ENCODE measurements at places on chromosomes 7 and 10.

GRCh38 chr7:21547501-21547900 is 4.7 kb downstream of the DNAH11 start:
- no peak for DNase-seq

DNA sequence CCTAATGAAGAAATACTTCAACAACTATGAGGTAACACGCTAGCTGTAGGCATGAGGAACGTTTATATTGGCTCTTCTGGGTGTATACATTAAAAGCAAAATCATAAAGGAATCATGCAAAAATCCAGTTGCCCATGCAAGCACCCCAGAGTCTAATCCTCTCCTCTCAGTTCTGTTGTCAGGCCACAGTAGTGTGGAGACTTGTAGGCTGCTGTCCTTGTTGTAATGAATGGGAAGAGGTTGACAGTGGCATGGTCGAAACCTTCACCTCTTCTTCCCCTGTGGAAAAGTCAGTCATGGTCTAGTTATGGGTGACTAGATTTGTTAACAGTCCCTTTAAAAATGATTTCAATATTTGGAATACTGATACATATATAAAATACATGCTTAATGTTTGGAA is 121.3 kb downstream of the CNOT4 start:
- DNase-seq = no peak

- no peak for DNase-seq
Observed at GRCh38 chr7:159023206-159023605, 121.5 kb downstream of the VIPR2 start.

DNA sequence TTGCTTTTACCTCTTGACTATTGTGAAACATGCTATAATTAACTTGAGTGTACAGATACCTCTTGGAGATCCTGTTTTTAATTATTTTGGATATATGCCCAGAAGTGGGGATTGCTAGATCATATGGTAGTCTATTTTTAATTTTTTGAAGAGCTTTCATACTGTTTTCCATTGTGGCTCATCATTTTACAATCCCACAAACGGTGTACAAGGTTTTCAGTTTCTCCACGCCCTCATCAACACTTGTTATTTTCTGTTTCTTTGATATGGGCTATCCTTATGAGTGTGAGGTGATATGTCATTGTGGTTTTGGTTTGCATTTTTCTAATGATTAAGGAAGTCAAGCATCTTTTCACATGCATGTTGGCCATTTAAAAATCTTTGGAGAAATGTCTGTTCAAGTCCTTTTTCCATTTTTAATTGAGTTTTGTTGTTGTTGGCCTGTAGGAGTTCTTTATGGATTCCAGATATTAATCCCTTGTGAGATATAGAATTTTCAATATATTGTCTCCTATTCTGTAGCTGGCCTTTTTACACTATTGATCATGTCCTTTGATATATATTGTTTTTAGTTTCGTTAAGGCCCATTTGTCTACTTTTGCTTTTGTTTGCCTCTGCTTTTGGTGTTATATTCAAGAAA is 7.5 kb downstream of the AGK start:
- peak; percentile 96 for DNase-seq

GRCh38 chr7:116942504-116942903 is 10.8 kb upstream of the ST7 start:
- DNase-seq = no peak

DNA sequence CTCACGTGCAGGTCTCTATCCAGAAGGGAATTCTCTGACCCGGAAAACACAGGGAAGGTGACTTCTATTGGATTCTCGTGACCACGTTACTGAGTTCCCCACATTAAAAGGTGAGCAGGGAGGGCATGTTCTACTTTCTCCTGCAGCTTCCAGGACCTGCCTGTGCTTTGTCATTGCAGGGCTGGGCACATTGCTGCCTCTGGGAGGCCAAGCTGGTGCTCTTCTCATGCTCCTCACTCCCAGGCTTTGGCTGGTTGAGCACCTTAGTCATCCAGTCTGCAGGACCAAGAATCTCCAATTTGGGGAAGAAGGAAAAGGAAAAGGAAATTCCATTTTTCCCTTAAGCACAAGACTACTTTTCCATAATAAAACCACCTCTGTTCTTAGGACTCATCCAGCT is 86.5 kb upstream of the TMEM72 start:
- no peak for DNase-seq

DNA sequence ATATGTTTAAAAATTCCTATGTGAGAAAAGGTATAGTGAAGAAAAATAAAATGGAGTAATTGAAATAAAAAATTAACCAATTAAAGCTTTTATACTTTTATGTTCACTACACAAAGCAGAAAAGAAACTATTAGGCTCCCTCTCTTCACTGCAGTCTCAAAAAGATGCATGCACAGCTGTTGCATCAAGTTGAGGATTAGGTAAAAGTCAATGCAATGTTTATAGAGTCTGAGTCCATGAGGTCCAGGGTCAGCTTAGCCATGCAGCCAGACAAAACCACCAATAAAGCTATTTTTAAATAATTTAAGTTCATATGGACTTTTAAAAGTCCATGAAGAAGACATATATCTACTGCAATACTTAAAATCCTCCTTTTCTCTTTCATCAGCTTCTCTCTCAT is 31.1 kb upstream of the ING3 start:
- DNase-seq = no peak

GRCh38 chr10:17655009-17655408 is 11.1 kb downstream of the STAM start:
- no peak for DNase-seq

DNA sequence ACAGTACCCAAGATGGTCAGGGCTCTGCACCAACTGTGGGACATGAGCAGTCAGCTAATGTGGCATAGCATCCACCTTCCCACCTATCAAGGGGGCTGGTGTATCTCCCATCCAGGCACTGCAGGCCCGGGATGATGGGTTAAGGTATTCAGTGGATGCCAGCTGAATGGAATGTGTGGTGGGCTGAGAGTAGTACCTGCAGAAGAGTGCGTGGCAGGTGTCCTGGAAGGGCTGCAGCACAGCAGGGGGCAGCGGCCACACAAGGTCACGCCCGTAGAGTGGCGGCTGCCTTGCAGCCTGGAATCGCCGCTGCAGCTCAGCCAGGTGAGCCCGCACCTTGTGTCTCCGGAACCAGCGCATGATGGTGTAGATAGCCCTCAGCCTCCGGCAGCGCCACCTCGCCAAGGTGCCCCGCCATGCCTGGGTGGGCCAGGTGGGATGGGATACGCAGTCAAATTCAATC is 13.3 kb downstream of the MYO1G start:
- no peak for DNase-seq

DNA sequence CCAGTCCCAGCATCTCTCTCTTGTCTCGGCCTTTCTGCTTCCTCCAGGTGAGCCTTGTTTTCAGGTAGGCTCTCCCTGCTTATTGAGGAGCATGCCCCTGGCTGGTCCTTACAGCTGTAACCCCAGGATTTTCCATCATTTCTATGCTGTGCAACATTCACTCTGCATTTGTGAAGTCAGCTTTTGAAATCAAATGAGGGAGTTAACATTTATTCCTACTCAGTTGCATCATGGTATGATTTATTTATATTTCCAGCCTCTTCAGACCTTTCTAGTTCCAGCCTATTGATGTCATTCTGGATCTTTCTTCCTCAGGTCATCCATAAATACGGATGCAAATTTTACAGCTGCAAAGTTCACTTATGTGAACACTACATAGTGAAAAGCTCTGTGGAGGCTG is 755.6 kb downstream of the TYW1 start:
- DNase-seq = no peak

DNA sequence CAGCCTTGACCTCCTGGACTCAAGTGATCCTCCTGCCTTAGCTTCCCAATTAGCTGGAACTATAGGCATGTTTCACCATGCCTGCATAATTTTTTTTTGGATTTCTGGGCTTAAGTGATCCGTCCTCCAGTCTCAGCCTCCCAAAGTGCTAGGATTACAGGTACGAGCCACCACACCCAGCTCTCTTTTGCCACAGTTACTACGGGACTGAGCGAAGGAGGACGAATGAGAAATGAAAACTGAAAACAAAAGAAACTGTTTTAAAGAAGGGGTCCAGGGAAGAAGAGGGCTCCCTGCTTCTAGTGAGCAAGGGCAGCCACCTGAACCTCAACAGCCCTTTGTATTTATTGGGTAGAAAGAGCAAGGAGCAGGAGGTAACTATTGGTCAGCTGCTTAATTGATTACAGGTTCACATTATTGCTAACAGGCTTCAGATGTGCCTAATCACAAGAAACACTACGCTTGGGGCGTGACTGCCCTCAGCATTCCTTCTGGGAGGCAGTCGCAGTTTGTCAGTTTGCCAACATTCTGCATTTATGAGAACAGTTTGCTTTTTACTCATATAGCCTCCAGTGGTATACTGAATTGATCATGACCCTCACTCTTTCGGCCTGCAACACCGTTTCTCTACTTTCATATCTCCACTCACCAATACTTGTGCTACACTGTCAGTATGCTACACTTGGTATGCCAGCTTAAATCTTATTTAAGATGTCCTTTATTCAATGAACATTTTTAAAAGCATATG is 676.8 kb downstream of the DNAJB9 start:
- DNase-seq = no peak

DNA sequence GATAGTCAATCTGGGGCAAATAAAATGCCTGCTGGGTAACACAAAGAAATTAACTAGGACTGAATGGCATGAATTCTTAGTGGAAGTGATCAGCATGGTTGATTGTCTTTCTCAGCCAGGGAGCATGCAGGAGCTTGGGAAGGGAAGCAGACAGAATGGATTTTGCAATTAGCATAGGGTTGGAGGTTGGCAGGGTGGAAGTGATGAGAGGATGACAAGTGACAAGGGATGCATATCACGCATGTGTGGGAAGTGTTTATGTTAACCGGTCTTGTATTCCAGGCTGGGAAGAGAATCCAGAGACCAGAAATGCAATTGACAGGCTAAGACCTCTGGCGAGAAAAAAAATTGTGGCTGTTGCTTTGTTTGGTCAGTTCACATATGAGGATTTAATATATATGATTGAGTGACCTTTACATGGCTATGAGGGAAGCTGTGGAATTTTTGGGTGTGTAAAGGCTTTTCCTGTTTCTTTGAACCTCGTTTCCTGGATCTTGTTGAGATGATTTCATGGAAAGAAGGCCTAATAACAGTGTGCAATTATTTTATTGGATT is 8.3 kb downstream of the MDFIC start:
- DNase-seq = no peak

DNA sequence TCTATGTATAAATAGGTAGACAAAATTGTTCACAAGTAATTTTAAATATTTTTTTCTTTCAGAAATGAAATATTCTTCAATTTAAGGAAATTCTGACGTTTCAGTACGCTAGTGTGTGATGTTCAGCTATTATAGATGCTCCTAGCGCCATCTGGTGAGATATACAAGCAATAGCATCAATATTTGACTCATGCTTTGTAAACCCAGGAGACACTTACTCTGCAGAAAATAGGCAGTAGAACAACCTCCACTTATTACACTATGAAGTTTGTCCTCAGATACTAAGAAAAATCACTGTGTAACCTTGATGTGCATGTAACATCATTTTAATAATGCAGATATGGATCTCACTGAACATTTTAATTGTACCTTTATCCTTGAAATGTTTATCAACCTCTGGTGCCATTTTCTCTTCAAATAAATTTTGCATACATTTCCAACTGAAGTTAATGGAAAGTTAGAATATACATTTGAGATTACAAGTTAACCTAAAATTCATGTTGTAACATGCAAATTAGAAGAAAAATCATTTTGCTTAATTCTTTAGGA is 151.5 kb upstream of the FAM3C start:
- peak; percentile 48 for DNase-seq

DNA sequence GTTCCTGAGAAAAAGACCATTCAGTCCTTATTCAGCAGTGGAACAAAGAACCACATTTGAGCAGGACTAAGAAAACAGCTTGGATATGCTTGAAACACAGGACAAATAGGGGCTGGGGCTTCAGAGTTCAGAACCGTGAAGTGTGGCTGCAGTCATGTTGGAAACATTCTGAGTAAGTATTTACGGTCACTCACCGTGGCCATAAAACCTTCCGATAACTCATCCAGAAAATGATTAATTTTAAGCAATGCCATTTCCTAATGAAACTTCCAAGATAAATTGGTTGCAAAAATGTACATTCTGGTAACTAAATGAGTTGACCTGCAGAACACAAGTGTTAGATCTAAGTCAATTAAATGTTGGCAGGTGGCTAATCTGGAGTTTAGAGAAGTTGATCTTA is 279.2 kb downstream of the CXCL12 start:
- DNase-seq = no peak

- no peak for DNase-seq
Observed at GRCh38 chr10:25068152-25069058, 52.0 kb downstream of the THNSL1 start.

GRCh38 chr7:75715864-75716263 is 22.9 kb downstream of the HIP1 start:
- DNase-seq = no peak

GRCh38 chr7:151709141-151710038 is 167.5 kb downstream of the PRKAG2 start:
- DNase-seq = no peak

- DNase-seq = no peak
Observed at GRCh38 chr10:103645141-103646054, 151.9 kb downstream of the NEURL1 start.

DNA sequence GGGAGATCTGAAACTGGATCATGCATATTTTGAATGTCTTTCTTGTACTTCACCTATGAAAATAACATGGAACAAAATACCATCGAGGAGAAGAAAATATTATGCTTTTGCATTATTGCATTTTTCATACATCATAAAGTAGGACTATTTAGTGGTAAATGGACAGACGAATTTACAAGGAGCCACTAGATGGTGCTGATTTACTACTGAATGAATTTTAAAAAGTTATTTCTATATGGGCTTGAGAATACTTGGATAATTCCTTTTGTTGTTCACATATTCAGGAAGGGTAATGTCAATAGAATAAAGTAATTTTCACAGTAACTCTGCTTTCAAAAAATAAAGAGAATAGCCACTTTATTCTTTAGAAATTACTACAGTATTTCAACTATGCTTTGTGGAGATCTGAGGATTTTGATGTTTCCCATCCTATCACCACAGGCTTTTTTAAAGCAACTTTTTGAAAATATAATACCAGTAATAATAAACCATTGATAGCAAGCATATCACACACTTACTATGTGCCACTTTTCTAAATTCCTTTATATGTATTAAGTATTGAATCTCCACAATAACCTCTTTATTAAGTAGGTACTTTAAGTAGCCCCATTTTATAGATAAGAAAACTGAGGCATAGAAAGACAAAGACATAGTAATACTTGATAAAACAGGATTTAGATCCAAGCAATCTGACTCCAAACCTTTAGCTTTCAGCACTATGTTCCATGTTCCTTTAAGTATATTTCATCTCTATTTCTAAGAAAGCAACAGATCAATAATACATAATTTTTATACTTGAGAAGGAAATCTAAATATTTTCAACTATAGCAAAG is 38.6 kb downstream of the NEBL start:
- DNase-seq = no peak

- no peak for DNase-seq
Observed at GRCh38 chr10:33419311-33419710, 84.8 kb upstream of the NRP1 start.

DNA sequence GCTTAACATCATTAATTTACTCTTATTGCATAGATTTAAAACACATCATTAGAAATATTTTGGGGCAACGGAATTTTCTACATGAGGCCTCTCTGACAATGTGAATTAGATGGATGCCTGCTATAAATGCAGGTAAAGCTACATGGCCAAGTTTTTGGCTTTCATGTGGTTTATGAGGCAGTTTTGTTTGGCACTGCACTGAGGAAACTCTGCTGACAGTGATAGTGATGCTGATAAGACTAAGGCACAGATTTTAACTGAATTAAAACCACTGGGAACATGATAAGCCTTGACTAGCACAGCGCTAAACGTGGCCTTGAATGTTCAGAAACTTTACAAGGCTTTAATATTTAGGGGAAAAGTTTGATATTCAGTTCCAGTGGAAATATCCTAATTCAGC is 114.3 kb upstream of the NOBOX start:
- DNase-seq = no peak

GRCh38 chr10:109327266-109327665 is 596.0 kb downstream of the XPNPEP1 start:
- DNase-seq = no peak
